ENCODE measurements at places on chromosomes 2 and 18.
A peak's percentile ranks its signal among the peaks of the same experiment; 100 is the strongest.

GRCh38 chr2:52335727-52336126 is 1303.8 kb upstream of the NRXN1 start:
- DNase-seq, result no peak

- DNase-seq, result no peak
These were observed 90.4 kb downstream of the CYP26B1 start for GRCh38 chr2:72057308-72057707.

DNA sequence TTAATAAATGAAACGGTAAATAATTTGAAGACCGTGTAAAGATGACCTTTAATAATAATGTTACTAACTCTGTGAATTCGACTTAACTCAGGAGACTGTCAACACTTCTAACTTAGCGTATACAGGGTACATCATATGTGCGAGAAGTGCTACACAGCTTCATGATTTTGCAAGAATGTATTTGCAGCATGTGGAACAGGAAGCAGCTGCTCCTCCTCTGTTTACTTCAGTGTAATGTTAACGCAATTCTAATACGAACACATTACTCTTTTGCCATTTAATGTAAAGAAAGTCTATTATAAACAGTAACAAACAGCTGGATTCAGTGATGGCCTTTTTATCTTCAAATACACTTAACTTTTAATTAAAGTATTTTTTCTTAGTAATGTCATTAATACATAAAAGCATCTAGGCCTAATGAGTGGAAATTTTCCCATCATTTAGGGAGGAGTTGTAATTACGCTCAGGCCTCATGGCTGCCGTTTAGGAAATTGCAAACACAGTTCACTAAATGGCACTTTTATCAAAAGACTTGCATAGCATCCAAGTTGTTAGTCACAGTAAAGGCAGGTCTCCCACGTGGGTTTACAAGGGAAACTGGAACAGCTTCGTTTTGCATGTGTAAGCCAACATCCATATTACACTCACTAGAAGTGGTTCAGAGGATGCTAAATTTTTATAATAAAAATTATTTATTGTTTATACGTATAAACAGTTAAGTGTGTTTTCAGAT is 635.7 kb downstream of the FBXO15 start:
- no peak for DNase-seq

DNA sequence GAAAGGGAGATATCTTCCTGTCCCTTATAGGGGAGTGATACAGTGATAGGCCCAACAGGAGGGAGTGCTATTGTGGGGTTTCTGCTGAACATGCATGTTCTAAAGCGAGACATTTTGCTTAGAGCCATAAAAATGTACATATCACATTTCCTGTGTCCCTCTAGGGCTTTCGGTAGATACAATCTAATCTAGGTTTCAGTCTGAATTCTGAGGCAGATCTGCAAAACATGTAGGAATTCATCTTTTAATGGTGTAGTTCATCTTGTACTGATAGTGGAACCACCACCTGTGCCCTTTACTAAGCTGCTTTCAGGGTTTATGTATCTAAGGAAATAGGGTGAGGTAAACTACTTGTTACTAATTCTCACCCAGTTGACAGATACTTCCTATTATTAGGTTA is 73.8 kb downstream of the SPTBN1 start:
- DNase-seq, result no peak

DNA sequence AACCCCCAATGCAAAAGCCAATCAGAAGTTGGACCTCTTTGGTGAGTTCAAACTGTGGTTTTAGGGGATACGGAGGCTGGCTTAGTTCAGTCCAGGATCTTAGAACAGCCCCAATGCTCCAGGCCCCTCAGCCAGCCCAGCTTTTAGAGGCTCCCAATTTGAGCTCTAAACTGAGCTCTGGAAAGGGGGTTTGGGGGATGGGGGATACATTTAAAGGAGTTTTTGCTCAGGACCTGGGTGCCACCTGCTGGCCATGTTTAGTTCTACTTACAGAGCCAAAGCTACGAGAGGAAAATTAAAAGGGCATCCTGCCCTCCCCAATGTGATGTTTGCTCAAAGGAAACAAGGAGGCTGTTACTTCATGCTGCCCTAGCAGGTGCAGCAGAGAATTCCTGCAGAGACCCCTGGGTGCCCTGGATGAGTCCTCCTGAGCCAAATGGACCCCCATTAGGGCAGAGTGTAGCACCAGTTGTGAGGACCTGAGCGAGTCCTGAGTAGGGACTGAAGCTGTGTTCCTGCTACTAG is 15.9 kb upstream of the TMEM214 start:
- no peak for DNase-seq

DNA sequence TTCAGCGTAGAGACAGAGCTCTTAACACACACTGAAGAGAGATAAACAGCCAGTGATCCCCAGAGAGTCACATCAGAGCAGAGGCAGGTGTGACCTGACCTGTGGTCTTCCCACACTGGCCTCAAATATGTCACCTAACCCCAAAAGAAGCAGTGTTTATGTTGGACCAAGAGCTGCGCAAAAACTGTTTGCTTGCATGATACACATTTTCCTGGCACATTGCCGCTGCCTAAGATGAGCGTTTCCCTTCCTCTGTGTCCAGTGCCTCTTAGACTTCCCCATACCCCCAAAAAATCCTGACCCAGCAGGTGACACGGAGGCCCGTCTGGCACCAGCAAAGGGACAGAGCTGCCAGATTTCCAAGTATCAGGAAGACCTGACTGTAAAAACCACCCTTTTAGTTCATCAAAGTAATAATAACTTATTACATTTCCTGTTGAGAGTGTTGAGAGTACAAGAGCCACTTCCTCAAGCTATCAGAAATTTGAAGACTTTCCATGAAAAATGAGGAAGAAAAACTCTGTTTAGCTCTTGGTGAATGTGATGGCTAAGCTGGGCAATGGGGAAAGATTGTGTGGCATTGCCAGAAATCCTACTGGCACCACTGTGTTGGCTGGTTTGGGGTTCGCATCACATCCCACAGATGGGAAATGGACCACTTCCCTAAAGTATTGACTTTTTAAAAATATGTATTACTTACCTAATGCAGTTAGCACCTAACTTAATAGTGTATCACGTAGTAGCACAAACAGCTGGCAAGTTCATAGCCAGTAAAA is 6.7 kb downstream of the TNFRSF11A start:
- DNase-seq, result no peak

DNA sequence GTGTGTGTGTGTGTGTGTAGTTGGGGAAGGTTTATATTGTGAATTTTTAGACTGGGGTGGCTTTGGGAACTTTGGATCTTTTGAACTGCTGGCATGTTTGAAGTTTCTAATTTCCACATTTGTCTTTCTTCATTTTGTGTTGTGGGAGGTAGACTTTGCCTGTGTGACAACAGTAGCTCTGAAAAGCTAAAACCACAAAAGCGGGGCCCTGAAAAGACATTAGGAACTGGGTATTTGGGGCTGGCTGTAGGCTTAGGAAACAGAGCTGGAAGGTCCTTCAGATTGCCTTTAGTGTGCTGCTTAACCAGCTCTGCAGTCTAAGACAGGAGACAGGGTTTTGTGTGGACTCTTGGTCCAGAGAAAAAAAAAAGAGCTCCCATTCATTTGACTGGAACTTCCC is 27.2 kb upstream of the DOCK10 start:
- no peak for DNase-seq

- no peak for DNase-seq
These were observed 37.6 kb upstream of the PARD3B start for GRCh38 chr2:204507636-204508035.

DNA sequence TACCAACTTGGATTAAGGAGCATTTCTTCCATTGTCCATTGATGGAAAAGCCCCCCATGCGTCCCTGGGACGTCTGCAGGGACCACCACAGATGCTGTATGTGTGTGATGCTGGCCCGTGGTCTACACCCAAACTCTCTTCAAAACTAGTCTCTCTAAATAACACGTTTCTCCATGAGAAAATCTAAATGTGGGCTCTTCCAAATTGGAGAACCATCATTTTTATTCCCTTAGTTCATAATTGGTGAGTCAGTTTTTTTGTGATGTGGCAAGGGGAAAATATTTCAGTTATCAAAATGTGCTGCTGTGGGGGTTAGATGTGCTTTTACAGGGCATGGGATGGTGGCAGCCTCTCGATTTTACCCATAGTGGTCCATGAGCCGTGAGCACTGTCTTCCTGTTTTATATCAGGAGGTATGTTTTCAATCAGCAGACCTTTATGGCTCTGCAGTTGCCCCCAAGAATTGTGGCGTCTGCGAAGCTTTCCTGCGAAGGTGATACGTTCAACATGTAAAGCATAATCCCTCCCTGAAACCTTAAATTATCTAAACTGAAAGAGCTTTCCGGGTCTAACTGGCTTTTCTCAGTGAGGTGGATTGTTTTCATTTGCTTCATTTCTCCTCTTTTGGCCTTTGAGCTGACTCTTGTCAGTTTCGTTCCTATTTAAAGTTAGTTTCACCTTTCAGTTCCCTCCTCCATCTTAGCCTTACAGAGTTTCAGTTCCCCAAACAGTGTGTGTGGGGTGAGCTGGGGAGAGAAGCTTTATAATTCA is 78.4 kb downstream of the SETBP1 start:
- no peak for DNase-seq

GRCh38 chr2:119756837-119757236 is 2.9 kb upstream of the PTPN4 start:
- DNase-seq, result peak; percentile 68

GRCh38 chr2:205903549-205904129 is 182.3 kb downstream of the INO80D start:
- DNase-seq, result no peak

GRCh38 chr2:73997813-73998212 is 13.1 kb downstream of the TET3 start:
- DNase-seq, result no peak

DNA sequence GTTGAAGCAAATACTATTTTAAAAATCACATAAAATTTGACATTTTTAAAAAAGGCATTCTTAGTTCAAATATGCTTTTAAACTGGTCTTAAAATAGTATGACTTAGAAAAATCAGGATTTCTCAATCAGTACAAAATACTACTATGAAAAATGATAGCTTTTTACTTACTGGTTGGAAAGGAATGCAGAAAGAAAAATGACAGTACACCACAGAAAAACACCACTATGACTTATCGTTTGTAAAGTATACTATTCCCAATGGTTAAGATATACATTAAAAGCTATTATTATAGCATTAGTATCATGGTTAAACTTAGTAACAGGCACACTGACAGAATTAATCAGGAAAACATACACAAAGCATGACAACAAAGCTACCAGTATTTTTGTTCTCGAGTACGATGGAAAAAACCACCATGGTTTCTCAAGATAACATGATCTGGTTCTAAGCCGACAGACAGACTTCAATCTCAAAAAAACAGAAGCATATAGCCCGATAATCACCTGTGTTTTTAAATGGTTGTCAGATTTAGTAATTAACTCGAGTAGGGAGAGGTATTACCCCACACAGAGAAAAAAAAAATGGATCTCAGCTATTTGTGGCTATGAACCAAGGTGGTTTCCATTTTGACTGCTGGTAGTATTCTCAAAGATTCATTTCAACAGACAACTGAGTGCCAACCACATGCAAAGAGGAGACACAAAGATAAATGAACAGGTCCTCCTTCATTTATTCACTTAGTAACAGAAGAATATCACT is 39.1 kb downstream of the CUL3 start:
- DNase-seq, result no peak
